ENCODE measurements at places on chromosomes 4 and X.
A peak's percentile ranks its signal among the peaks of the same experiment; 100 is the strongest.

GRCh38 chr4:68396756-68397155 is 46.9 kb upstream of the YTHDC1 start:
- DNase-seq = no peak

DNA sequence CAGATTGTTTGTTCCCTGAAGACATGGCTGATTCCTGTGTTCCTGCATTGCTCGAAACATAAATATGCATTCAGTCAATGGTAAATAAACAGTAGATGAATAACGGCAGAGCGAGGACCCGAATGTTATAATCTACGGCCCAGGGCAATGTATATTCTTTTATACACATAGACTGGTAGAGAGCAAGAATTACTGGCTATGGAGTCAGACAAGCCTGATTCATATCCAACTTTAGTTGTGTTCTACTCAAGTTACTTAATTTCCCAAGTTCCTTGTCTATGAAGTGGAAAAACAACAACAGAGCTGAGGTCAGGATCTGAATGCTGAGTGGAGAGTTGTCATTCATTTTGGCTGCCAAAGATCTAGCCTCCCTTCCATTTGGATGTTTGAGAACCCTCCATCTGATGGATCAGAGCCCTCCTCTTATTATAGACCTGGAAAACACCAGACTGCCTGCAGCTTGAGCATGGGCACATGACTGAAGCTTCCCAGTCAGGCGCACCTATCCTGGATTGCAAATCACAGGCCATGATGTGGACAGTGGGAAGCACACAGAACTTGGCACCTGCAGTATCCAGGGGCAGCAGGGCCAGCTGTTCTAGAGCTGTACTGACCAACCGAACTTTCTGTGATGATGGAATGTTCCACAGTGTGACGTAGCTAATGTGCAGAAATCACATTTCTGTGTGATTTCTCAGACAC is 80.1 kb downstream of the FAM184B start:
- DNase-seq = no peak

GRCh38 chrX:148658115-148658730 is 157.8 kb downstream of the AFF2 start:
- DNase-seq = peak; percentile 11

DNA sequence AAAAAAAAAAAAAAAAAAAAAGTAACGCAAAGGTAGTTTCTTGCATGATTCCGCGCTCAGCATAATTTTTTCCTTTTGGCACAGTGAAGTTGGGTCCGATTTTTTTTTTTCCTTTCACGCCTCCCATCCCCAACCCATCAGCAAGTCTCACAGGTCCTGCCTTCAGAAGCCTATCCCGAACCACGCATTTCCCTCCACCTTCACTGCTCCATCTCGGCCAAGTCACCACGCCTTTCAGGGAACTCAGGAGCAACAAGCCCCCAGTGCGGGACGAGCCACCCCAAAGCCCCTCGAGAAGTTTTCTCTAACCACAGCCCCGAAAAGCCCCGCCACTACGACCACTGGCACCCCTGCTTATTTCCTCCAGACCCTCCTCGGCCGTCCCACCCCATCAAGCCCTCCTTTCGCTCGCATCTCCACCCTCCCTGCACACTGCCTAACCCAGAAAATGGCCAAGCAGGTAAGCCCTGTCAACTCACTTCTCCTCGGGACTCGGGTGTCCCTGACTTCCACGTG is 1.0 kb downstream of the SLBP start:
- DNase-seq = peak; percentile 10

Data from fibroblast of mammary gland (primary cell).